ENCODE measurements at places on chromosomes 13 and 19.

- no peak for DNase-seq
These were observed 12.6 kb downstream of the PCDH17 start for GRCh38 chr13:57644106-57644505.

GRCh38 chr19:18606281-18607225 lies at the start of gene CRLF1:
Gene CRLF1, minus strand, starts transcription at chr19:18606799. Its CDS starts 143 bp downstream, at chr19:18606656.
- DNase-seq = no peak

GRCh38 chr13:27182844-27183497 lies 11.4 kb upstream of the USP12 start:
- DNase-seq = no peak

- DNase-seq = no peak
These were observed 1646.0 kb downstream of the PCDH9 start for GRCh38 chr13:65584126-65584525.

DNA sequence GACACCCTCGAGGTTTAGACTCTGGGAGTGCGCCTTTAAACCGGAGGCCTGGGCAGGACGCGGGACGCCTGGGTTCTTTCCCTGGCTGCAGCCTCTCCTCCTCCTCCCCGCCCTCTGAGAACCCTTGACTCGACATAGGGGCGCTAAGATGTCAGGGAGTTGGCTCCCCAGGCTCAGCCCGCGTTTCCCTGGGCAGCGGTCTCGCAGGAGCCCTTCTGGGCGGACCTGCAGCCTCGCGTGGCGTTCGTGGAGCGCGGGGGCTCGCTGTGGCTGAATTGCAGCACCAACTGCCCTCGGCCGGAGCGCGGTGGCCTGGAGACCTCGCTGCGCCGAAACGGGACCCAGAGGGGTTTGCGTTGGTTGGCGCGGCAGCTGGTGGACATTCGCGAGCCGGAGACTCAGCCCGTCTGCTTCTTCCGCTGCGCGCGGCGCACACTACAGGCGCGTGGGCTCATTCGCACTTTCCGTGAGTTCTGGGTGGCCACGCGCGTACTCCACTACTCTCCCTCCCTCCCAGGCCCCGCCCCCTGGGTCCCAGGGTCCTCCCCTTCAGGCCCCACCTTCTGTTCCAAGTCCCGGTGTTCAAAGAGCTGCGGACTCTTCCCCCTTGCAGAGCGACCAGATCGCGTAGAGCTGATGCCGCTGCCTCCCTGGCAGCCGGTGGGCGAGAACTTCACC lies 1.3 kb downstream of the ICAM5 start:
- no peak for DNase-seq

DNA sequence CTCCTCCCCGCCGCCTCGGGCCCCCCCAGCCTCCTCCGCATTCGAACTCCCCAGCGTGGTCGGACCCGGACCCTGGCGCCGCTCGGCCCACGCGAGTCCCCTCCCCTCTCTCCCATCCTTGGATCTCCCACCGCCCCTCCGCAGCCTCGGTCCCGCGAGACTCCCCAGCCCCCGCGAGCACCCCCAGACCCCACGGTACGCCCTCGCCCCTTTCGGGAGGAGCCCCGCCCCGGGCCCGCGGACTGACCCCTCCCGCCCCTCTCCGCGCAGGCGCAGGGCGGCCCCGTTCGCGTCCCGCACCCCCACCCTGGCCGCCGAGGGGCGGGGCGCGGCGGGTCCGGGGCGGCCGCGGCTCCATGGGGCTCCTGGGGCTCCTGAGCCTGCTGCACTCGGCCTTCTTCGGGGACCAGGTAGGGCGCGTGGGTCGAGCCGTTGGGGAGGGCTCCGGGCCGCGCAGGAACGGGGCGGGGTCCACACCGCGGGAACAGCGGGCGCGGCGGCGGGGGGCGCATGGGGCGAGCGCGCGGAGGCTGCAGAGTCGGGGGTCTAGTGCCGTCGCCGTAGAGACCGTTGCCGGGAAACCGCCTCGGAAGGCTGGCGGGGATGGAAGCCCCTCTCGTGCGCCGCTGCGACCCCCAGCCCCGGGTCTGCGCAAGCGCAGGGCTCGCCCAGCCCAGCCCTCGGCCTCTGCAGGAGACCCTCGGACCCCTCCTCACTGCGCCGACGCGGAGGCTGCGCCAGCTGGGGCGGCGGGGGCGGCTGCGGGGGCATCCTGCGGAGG lies 3.8 kb upstream of the APC2 start:
- DNase-seq = no peak

DNA sequence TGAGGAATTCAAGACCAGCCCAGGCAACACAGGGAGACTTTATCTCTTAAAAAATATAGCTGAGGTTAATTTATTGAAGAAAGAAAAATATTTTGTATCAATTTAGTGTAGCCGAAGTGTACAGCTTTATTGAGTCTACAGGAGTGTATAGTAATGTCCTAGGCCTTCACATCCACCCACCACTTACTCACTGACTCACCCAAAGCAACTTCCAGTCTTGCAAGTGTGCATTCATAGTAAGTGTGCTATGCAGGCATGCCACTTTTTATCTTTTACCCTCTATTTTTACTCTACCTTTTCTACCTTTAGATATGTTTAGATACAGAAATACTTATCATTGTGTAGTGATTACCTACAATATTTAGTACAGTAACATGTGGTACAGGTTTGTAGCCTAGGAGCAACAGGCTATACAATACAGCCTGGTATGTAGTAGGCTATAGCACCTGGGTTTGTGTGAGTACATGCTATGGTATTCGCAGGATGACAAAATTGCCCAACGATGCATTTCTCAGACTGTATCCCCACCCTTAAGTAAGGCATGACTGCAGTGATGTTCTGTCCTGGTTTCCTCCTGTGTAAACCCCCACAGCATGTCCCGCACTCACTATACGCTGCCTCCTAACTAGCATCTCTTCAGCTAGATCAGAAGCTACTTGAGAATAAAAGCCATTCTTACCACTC lies 15.3 kb upstream of the ATP12A start:
- no peak for DNase-seq

DNA sequence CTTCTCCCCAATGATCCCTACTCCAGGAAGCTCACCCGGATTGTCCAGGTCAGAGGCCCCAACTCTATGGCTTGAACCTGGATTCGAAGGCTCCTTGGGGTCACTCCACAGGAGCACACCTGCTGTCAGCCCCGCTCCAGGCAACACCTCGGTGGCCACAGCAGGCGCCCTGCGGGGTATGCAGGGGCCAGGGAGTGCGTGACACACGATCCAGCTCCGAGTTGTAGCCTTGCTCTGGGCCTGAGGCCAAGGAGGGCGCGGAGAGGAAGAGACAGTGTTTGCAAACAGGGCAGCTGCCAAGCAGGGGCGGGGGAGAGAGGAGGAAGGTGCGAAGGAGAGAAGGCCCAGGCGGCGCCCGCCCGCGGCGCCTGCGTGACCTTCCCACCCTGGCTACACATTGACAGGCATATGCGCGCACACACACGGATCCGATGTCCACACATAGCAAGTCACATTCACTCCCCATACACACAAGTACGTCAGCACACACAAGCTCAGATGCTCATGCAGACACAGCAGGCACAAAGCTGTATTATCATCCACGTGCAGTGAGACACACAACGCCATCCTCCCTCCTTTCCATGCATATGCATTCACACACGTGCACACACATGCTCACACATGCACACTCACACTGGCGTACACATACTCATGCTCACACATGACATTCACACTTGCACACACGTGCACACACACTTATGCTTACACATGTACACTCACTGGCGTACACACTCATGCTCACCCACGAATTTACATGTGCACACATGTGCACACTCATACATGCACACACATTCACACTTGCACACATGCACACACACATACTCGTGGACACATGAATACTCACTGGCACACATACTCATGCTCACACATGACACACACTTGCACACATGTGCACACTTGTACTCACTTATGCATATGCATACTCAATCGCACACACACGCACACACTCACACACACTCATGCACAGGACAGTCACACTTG lies 10.4 kb downstream of the SBK2 start:
- no peak for DNase-seq

Data from fibroblast of skin of left biceps (primary cell).